ENCODE measurements at places on chromosomes 12 and 14.

DNA sequence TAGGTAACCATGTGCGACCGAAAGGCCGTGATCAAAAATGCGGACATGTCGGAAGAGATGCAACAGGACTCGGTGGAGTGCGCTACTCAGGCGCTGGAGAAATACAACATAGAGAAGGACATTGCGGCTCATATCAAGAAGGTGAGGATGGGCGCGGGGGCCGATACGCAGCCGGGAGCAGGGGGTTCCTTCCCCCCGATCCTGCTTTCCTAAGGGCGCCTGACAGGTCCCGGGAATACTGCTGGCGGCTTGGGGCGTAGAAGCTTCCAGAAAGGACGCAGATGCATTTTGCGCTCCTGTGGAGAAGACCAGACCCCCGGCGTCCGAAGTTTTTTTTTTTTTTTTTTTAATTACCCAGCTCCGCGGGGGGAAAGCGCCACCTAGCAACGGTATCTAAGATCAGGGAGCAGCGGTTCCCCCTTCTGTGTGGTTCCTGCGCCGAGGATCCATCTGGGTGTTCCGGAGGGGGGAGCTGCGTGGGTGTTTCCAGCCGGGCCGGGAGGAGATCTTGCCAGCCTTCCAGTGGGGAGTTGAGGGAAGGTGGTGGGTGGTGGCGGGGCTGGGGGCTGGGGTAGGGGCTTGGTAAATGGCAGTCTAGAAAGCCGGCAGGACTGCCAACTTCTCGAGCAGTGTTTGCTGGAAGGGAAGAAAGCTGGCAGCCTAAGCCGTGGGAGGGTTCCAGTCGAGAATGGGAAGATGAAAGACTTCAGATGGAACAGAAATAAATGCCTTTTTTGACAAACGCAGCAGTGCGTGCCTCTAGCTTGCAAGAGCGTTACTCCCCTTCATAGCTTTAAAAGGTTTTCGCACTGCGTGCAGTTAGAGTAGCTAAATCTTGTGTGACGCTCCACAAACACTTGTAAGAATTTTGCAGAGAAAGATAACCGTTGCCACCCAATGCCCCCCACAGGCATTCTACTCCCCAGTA, 764 bp downstream of the DYNLL1 start:
- DNase-seq: no peak

GRCh38 chr14:22657861-22658260, 13.7 kb upstream of the OR6J1 start:
- no peak for DNase-seq

DNA sequence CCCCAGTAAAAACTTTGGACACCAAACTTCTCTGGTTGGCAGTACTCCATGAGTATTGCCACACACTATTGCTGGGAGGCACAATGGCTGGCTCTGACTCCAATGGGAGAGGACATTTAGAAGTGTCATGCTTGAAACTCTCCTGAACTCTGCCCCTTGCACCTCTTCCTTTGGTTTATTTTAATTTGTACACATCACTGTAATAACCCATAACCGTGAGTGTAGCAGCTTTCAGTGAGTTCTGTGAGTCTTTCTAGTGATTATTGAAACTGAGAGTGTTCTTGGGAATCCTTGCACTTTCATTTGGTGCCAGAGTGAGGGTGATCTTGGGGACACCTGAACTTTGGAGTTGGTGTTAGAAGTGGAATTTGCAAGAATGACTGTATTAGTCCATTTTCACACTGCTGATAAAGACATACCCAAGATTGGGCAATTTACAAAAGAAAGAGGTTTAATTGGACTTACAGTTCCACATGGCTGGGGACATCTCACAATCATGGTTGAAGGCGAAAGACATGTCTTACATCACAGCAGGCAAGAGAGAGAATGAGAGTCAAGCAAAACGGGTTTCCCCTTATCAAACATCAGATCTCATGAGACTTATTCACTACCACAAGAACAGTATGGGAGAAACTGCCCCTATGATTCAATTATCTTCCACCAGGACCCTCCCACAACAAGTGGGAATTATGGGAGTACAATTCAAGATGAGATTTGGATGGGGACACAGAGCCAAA, 41.3 kb upstream of the CEP83 start:
- no peak for DNase-seq

DNA sequence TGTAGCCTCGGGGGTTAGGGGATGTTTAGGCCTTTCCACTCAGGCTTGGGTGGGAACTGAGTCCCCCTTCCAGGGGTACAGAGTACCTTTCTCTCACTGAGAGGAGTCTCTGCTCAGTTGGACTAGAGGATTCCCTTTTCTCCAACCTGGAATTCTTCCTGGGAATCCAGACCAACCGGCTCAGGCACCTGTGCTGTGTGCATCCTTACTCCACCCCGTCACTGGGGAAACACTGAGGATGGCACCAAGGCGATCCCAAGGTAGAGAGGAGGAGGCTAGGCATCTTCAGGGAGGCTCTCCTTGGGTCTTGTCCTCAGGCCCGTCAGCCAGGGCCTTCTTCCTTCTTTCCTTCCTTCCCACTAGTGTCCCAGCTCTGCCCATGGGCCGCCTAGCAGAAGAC, 871 bp upstream of the TGM1 start:
- no peak for DNase-seq

DNA sequence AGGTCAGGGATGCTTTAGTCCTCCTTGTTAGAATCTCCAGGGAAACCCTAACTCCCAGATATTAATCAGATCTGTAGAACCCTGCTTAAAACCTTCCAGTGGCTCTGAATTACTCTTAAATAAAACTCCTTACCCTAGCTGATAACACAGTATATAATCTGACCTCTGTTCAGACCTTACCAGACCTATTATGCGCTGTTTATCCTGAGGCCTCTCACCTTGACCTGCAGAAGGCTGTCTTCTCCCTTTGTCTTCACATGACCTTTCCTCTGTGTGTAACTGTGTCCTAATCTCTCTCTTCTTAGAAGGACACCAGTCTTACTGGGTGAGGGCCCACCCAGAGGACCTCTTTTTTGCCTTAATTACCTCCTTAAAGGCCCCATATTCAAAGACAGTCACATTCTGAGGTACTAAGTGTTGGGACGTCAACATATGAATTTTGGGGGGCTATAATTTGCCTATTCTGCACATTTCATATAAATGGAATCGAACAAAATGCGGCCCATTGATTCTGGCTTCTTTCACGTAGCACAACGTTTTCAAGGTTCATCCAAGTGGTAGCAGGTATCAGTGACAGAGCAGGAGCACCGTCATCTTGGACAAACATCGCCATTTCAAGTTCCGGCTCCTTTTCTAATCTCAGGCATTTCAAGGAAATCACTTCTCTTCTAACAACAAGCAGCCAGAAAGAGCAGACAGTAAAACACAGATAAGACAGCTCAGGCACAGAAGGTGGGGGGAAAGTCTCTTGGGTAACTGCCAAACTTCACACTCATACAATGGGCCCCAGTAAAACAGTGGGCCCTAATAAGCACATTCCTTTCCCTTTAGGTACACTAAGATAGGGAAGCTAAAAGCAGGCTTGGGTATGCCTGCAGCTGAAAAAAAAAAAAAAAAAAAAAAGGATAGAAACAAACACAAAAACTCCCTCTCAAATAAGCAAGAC, 200.2 kb upstream of the NUDT4 start:
- no peak for DNase-seq

GRCh38 chr14:89881839-89882238, 72.7 kb downstream of the EFCAB11 start:
- DNase-seq: no peak

GRCh38 chr12:54459355-54459754, 14.0 kb downstream of the GTSF1 start:
- DNase-seq: no peak

DNA sequence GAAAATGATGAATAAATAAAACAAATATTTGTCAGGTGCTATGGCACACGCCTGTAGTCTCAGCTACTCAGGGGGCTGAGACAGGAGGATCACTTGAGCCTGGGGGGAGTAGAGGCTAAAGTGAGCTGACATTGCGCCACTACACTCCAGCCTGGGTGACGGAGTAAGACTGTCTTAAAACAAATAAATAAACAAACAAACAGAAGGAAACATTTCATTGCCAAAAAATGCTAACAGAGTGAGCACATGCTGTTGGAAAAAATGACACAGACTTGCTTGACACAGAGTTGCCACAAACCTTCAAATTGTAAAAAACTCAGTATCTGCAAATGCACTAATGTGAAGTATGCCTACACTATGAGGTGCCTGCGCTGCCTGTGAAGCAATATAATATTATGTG, 50.8 kb upstream of the AP4S1 start:
- DNase-seq: no peak

- DNase-seq: no peak
Measured at GRCh38 chr12:79661629-79662028, 29.1 kb downstream of the PAWR start.

DNA sequence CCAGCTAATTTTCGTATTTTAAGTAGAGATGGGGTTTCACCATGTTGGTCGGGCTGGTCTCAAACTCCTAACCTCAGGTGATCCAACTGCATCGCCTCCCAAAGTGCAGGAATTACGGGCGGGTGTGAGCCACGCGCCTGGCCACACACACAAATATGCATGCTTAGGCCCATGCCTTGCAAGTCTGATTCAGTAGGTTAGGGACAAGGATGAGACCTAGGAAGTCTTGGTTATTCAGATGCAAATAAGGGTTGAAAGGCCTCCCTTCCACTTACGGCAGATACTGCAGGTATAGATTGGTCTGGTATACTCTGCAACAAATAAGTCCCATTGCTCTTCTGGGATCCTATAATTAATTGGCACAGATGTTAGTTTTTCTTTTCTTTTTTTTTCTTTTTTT, 32.9 kb downstream of the TXNRD1 start:
- DNase-seq: no peak

DNA sequence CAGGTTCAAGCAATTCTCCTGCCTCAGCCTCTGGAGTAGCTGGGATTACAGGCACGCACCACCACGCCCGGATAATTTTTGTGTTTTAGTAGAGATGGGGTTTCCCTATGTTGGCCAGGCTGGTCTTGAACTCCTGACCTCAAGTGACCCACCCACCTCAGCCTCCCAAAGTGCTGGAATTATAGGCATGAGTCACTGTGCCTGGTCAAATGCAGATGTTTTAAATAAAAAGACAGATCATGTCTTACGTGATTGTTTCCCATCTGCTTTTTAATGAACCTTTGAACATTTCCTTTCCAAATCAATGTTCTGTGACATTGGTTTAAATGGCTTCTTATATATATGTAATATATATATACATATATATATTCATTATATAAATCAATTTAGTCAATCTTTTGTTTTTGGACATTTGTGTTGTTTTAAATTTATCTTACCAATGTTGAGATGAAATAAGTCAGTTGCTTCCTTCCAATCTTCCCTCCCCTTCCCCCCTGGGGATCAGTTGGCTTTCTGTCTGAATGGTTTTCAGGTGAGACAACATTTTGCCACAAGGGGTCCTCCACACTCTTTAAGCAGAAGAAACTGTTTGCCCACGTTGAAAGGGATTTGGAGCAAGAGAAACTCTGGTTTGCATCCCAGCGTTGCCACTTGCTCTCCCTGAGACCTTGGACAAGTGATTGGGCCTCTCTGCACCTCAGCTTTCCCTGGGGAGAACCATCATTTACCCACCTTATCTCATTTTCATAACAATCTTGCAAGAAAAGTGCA, 47.6 kb upstream of the RBM19 start:
- DNase-seq: no peak

GRCh38 chr12:112121780-112122565, 3.4 kb upstream of the TRAFD1 start:
- DNase-seq: no peak

- DNase-seq: peak; percentile 16
Measured at GRCh38 chr12:21169878-21170472, 39.0 kb downstream of the SLCO1B1 start.

GRCh38 chr14:41636492-41637392, 30.1 kb downstream of the LRFN5 start:
- DNase-seq: peak; percentile 0

- DNase-seq: no peak
Measured at GRCh38 chr12:31298922-31299321, 27.0 kb downstream of the SINHCAF start.

DNA sequence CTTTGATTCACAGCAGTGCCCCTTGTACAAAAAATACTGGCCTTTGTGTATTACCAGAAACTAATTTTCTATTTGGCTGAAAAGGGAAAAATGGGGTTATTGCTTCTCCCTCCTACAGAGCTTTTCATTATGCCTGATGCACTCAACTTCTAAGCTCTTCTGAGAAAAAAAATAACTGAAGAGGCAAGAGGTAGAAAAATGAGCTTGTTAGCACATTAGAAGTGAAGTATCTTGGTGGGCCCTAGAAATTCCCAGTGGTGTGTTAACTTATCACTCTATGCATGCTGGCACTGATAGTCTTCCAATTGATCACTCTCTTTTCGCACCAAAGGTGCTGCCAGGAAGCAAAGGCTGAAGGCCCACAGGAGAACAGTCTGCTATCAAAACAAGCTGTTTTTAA, 17.1 kb downstream of the INSM2 start:
- no peak for DNase-seq

GRCh38 chr12:131442337-131442918, 268.5 kb upstream of the SFSWAP start:
- no peak for DNase-seq

- DNase-seq: no peak
Measured at GRCh38 chr14:95507174-95507573, 9.3 kb downstream of the SYNE3 start.

DNA sequence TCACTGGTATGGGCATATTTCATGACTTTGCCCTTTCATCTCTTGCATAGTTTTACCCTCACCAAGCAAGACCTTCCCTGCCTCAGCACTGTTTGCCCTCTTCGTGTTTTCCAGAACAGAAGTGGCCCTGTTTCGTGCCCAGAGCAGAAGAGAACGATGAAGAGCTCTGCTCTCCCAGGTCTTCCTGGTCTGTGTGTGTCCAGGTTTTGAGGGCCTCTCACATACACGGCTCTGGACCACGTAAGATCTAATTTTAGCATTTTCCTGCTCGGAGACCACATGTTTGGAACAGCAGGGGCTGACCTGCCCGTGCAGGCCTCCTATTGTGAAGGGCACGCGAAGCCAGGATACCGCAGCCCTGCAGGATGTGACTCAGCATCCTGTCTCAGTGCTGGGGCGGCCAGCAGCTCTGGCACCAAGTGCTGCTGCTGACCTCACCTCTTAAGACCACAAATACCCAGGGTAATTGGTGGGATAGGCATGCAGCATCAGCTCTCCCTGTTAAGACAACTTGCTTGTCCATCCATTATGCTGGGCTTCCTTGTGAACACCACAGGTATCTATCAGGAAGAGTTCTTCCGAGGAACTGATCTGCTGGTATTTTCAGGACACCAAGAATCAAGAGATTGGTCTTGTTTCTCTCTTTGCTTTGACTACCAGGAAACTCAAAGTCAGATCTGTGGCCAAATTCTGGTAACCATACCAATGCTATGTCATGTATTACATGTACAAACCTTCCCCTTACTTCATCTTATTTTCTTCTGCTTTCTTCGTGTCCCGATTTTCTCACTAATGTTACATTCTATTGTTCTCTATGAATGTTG, 19.0 kb downstream of the SSH1 start:
- DNase-seq: peak; percentile 99

- DNase-seq: no peak
Measured at GRCh38 chr12:88985631-88986030, 366.7 kb downstream of the DUSP6 start.

DNA sequence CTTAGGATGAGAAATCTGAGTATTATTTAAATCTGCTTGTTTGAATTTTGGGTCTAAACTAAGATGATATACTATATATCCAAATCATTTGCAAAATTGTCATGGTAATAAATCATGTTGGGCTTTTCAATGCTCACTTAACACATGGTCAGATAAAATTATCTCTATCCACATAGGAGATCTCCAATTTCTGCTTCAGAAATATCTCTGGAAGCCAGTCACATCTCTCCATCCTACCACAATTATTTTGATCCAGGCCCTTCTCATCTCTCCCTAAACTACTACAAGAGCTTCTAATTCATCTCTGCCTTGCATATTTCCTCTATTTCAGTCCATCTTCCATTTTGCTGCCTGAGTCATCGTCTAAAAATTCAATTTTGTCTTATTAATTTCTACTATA, 3.8 kb downstream of the DCN start:
- no peak for DNase-seq

Data from brain pericyte (primary cell).